ENCODE measurements at places on chromosomes 5 and 9. TPM values are rescaled to one million over a fixed set of nuclear protein-coding genes. Genes with fewer than 3 reads are reported as not detected.

The NMUR2 gene
- not detected for polyA plus RNA-seq

DNA sequence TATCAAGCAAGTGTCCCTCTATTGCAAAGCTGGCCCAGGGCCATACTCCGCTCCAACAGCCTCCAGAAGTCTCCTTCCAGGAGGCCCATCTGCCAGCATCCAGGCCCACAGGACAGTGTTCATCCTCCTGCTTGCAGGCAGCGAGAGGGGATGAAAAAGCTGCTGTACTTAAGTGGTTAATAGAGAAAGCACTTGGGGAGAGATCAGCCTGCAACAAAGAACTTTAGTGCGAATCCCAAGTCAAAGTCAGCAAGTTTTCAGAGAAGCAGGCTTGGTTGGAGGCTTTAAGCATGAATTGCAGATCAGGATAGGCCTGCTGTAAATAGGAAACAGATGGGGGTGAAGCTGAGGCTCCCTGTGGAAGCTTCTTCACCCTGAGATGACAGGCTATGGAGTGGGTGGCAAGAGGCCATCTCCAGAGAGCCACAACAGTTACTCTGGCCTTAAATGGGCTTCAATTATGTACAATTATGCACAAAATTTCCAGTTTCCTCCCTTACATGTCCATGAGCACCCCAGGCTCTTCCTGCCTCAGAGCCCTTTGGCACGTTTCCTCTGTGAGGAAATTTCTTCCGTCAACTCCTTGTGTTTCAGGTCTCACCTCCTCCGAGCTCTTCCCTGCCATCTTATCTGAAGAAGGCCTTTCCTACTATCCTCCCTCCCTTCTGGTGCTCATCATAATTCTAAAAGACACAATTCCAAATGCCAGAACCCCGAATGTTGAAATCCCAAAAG, 98.0 kb upstream of the NR3C1 start:
- no peak for DNase-seq

GRCh38 chr5:157890836-157891597, 32.1 kb upstream of the CLINT1 start:
- DNase-seq: no peak

DNA sequence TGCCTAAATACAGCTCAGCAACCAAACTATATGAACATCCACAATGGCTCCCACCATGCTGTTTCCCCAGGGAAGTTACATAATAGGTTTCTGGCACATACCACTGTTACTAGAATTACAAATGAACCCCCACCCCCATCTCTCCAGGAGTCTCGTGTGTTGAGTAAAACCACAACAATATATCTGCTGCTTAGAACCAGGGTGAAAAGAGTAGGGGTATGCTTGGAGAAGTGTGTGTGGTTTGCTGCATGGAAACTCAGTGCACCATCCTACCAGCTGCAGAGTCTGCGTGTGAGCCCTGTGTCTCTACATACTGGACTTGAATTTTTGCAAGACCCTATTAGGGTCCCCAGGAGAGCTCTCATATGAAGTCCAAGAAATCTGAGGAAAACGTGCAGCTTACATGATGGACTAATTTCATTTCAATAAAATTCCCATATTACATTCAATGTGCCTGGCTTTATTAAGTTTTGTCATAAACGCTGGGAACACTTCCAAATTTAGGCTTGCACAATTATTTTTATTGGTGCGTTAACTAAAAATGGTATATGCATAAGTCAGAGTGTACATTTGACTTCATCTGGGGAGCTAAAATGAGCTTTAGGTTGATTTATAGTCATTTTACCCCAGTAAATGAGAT, 104.5 kb upstream of the NFIB start:
- no peak for DNase-seq

DNA sequence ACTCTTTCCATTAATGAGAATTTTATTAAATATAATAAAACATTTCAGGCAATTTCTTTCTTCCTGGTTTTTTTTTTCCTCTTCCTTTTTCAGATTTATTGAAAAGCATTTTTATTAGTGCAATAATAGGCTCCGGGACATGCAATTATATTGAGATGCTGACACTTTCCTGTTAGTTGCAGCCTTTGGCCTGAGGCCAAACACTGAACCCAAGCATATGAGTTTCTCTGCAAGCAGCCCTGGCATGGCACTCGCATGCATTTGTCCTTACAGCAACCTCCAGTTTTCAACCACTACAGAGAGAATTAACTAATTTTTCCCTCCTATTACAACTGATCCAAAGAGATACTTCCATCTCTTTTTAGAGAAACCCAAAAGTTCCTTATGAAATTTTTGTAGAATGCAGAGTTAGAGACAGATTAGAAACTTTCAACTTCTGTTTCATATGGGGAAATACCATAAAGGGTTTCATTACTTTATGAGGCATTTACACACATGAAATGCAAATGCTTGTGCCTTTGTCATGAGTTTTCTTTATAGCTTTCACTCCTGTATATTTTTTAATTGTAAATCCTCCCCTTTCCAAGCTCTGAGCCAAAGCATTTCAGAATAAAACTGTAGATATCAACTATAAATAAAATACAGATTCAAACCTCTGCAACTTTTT, 183.0 kb downstream of the CETN3 start:
- DNase-seq: no peak

The PPP1R26 gene
- polyA plus RNA-seq: 4.4 TPM

- DNase-seq: no peak
These were observed 22.1 kb upstream of the RARS1 start for GRCh38 chr5:168464214-168464613.

- DNase-seq: no peak
These were observed 90.8 kb downstream of the TMEM167A start for GRCh38 chr5:82986404-82986803.

Measured in BJ (cell line).